ENCODE measurements at places on chromosomes 6 and 20.

DNA sequence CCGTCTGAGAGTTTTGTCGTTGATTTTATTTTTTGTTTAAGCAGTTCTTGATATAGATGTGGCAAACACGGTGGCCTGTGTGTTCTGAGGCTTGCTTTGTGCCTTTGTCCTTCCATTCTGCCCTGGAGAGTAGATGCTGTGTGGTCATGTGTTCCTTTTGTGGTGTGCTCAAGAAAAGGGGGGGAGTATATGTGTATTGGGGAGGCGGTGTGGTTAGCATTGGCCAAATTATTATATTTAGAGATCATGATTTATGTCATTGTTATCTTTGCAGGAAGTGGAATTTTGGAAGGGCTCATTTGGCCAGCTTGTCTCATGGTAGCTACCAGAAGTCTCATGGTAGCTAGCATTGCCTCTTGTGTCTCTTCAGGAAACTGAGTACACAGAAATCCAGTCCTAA lies 16.4 kb downstream of the RREB1 start:
- DNase-seq: no peak

- DNase-seq: no peak
Measured at GRCh38 chr6:111846066-111846465, 27.2 kb downstream of the FYN start.

DNA sequence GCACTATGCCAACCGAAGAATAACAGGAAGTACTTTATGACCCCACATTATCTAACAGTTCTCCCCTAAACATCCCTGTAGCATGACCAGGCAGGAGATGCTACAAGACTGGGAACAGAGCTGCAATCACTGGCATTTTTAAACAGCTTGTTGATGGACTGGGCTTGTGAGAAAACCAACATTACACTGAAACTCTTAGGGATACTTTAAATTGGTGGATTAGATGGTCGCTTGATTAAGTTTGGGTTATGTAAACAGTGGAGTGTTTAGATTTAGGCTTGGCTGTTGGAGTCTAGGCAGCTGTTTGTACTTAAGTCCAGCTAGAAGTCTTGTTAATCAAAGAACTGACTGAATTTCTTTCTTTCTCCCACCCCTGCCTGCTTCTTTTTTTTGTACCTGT lies 234.1 kb upstream of the BMP2 start:
- no peak for DNase-seq

DNA sequence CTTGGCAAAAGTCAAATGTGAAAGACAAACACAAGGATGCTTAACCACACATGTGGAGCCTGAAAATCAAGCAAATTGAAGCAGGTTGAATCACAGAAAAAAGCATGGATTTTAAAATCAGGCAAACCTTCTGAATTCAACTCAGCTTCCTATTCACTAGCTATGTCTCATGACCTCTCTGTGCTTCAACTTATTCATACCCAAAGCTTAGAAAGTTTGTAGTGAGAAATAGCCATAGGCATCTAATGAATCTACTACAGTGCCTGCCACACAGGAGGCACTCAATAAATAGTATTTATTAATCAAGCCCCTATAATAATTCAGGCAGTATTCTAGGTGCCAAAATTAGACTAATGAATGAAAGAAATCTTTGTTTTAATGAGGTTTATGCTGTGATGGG lies 112.2 kb upstream of the TNFAIP3 start:
- DNase-seq: no peak

- no peak for DNase-seq
Measured at GRCh38 chr20:44040202-44040915, 125.7 kb downstream of the TOX2 start.

GRCh38 chr6:37021356-37022129 lies 16.1 kb downstream of the FGD2 start:
- peak; percentile 69 for DNase-seq

DNA sequence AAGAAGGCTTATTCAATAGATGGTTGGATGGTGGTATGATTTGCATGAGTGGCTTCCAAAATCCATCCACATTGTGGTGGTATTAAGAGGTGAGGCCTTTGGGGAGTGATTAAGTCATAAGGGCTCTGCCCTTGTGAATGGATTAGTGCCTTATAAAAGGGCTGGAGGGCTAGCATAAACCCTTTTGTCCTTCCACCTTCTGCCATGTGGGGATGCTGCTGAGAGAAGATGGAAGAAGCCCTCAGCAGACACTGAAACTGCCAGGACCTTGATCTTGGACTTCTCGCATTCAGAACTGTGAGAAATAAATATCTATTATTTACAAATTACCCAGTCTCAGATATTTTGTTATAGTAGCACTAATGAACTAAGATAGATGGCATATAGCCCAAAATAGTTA lies 27.8 kb upstream of the SRPK1 start:
- no peak for DNase-seq

- DNase-seq: no peak
Measured at GRCh38 chr20:34834459-34834893, 9.0 kb upstream of the NCOA6 start.

DNA sequence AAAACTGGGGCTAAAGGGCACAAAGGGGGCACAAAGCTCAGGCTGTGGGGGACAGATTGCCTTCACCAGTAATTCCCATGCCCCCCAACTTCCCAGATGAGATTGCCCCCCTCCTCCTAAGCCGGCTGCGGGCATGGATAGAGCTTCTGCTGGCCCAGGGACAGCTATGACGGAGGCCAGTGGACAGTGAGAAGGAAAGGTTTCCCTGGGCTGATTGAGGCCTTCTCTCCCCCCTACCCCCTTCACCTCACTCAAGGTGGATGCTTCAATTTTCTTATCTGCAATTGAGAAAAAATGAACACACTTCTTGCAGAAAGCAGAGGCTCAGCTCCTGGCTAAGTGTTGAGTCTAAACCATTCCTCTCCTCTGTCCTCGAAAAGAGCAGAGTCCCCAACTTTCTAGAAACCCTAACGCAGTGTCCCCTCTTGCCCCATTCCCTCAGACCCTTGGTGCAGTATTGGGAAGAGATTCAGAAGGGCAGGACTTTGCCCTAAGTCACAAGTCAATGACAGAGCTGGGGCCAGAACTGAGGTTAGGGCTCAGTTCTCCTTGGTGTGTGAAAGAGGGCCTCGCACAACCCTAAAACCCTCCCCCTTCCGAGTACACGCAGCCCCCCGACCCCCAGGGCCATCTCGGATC lies 808 bp downstream of the SDC4 start:
- no peak for DNase-seq

GRCh38 chr6:125611573-125612344 lies 137.7 kb upstream of the HEY2 start:
- no peak for DNase-seq

- no peak for DNase-seq
Measured at GRCh38 chr6:32050562-32050961, 12.3 kb downstream of the CYP21A2 start.

DNA sequence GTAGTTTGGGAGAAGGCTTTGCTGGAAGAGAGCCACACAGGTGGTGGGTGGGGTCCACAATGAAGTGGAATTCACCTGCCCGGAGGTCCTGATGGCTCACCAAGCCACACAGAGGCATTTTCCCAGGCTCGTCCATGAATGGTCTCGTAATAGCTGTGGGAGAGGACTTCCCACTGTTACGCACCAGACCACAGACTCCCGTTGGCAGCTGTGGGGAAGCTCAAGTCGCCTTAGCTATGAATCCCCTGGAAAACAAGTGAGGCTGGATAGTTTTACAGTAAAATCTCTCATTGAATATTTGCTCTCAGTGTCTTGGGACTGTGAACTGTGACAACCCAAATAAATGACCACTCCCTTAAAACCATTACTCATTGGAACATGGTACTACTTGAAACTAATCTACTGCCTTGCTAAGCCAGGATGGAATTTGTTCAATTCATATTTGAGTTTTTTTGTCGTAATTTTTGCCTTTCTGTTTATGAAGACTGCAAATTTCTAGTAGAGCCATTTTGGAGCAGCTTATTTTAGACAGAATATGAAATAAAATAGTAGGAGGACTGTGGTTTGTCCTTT lies 79.4 kb downstream of the JAG1 start:
- no peak for DNase-seq

- no peak for DNase-seq
Measured at GRCh38 chr20:35369804-35370203, 42.0 kb downstream of the UQCC1 start.

DNA sequence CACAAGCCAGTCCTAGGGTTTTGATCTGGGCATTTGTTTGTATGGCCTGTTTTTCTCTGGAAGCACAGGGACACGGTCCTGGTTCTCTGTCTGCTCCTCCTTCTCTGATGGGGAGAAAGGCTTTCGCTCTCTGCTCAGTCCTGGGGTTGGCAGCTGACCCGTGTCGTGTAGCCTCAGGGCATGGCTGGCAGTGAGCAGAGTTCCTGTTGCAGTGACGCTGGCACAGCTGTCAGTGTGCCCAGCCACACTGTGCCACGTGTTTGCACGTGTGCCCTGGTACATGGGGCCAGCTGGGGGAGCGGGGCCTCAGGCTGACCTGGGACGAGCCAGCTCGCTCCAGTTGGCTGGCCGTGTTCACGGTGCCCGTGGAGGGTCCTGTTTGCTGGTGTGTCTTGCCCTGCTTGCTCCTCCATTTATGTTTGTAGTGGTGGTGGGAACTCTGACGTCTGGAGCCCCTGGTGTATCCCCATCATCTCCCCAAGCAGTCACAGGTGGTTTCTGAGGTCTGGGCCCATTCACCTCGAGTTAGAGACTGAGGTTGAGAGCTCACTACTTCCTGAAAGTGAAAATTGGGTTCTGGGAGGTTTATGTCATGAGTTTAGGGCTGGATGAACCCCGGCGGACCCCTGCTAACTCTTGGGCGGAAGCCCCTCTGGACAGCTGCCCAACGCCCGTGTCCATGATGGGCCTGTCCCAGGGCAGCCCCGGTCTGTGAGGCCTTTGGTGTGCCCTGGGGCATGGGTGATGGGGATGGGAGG lies 10.2 kb upstream of the DNAJC5 start:
- DNase-seq: no peak

- DNase-seq: no peak
Measured at GRCh38 chr6:106844930-106845329, 129.6 kb downstream of the CD24 start.

DNA sequence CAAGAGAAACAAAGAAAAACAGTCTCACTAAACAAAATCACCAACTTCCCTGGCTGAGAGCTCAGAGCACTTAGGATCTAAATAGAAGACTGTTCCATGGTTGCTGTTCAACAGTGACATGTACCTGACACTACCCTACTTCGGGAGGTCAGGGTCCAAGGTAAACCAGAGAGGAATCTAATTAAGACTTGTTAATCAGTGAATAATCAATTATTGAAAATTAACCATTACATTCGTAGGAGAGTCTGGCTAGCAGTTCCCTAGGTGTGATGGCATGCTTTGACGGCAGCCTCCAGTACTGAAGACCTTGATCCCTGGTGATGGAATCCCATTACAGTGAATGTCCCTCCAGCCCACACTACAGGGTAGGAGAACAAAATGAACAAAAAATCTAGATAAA lies 154.0 kb upstream of the AFDN start:
- no peak for DNase-seq

GRCh38 chr6:149147195-149147594 lies 170.3 kb upstream of the TAB2 start:
- DNase-seq: no peak

- DNase-seq: no peak
Measured at GRCh38 chr6:134647861-134648260, 302.0 kb downstream of the ALDH8A1 start.

DNA sequence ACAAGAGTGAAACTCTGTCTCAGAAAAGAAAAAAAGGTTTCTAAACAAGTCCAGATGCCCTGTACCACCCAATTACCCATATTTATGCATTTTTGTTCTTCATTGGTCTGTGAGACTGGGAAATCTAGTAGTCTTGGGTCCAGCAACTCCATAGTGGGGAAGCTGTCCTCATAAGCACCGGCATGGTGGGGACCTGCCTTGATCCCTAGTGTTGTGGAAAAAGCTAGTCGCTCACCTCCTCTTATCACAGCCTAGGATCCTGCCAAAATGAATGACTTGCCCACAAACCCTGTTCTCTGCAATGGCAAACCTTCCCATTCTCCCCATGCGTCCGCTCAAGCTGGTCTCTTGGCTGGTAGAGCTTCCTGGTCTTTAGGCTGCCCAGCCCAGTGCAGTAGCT lies 38.3 kb upstream of the GABRR1 start:
- DNase-seq: no peak

DNA sequence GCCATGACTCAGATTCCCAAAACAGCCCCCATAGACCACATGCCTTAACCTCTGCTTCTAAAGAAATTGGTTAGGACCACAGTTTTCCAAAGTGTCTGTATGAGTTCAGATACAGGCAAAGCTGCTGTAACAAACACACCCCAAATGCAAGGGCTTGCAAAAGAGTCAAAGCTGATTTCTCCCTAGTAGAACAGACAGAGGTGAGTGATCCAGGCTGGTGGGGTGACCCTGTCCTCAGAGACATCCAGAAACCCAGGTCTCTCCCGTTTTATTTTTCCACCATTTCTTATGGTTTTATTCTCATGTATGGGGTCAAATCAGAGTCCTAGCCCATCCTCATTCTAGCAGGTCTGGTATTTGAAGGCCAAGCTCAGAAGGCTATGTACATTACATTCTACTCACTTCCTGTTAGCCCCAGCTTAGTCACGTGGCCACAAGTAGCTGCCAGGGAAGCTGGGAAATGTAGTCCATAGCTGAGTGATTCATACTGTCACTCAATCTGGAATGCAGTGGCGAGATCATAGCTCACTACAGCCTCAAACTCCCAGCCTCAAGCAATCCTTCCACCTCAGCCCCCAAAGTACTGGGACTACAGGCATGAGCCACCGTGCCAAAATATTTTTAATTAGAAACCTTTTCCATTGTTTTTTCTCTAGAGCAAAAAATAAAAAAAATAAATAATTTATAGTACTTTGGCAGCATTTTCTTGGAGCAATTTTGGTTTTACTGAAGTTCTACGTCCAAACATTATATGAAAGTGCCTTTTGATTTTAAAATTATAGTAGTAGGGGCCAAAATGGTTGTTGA lies 175.2 kb downstream of the ZMYND8 start:
- no peak for DNase-seq

Data from stimulated activated CD4-positive, alpha-beta T cell treated with anti-CD3 and anti-CD28 coated beads, Interleukin-2, amount 100 ng/mL, for 4 hours (primary cell).